Renal cortex interstitium (tissue), 15 donors: ENCODE measurements at places on chromosomes 13 and 19.

DNA sequence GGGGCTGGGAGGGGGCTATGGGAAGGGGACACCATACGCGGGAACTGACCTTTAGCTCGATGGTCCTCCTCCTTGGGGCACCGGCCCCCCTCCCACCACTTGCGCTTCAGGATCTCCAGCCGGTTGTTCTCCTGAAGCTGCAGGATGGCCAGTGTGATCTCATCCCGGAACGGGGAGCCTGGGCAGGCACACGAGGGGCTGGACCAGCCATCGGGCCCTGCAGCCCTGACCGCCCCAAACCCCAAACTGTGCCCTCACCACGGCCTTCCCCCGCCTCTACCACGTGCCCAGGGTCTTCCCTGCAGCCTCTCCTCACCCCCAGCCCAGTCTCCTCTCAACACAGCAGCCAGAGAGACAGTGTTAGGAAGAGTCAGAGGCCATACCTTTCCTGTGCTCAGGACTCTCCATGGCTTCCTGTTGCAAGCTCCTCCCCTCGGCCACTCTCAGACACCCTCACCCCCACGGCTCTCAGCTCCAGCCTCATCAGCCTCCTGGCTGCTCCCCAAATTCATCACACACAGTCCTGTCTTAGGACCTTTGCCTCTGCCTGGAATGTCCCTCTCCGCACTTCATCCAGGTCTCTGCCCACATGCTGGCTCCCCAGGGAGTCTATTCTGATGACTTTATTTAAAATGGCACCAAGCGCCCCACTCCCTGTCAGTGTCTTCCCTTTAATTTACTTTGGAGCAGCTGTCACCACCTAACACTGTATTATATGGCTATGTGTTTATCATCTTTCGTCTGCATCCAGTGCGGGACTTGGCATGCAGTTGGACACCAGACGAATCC is 9.7 kb upstream of the ATP1A3 start:
- no peak for DNase-seq

DNA sequence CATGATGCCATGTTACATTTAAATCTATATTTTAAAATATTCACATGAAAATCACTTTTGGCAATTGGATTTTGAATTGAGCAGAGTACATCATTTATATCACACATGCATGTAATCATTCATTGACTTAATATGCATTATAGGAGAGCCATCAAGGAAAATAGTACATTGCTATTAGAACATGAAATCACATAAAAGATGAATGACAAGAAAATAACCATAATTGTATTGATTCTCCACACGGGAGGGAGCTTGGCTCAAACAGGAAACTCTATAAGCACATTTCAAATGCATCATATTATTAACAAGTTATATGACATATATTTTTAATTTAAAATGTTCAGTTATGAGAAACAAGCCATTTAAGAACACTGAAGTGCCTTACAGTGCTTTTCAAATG is 208.6 kb upstream of the PRR20A start:
- DNase-seq: no peak

GRCh38 chr19:29503140-29503758 is 22.5 kb upstream of the VSTM2B start:
- no peak for DNase-seq

DNA sequence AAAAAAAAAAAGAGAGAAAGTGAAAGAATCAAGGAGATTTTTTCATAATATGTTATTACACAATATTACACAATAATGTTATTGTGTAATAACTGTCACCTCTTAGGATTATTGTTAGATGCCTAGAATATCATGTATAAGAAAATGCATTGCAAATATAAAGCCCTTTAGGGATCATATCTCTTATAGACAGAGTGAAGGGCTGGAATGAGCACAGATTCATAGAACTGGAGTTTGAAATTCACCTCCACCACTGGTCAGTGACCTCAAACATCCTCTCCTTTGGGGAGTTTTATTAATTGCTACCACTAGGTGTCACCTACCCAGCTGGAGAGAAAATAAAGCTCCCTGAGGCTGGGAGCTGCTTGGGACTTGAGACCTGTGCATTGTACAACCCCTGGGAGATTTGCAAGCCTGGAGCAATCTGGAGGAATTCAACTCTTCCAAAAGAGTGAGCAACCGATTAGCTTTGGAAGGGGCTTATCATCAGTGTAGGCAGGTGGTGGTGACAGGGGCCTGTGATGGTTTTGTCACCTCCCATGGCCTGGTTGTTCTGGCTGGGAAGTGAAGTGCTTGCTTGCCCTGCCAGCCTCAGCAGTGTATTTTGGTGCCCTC is 30.3 kb upstream of the FRY start:
- no peak for DNase-seq

DNA sequence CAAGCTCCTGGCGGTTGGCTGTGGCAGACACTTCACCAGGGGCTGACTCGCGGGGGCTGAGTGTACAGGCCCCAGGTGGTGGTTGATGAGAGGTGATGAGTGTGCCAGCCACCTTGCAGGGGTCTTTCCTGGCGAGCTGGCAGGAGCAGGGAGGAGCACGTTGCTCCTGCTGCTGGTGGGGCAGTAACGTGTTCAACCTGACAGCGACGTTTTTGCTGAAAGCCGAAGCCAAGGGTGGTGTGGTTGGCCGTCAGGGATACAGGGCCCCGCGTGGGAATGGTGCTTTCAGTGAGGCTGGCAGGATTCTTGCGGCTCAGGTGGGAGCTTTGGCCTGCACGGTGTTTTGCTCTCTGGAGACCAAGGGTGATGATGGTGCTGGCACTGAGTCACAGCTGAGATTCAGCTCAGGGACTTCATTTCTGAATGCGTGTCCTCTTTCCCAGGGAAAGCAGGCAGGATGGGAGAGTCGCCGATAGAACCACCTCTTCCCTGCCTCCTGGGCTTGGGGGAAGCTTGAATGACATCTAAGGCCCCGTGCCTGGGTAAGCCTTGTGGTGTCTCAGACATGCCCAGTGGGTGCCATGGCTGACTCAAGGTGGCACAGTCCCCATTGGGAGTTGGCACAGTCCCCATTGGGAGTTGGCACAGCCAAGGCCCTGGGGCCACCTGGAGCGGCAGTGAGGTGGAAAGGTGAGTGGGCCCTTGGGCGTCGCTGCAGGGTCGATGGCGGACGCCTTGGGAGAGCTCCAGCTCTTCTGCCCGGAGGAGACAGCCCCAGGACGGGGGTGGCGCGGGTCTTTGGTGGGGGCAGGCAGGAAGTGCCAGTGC is 8.8 kb downstream of the DAZAP1 start:
- DNase-seq: no peak

DNA sequence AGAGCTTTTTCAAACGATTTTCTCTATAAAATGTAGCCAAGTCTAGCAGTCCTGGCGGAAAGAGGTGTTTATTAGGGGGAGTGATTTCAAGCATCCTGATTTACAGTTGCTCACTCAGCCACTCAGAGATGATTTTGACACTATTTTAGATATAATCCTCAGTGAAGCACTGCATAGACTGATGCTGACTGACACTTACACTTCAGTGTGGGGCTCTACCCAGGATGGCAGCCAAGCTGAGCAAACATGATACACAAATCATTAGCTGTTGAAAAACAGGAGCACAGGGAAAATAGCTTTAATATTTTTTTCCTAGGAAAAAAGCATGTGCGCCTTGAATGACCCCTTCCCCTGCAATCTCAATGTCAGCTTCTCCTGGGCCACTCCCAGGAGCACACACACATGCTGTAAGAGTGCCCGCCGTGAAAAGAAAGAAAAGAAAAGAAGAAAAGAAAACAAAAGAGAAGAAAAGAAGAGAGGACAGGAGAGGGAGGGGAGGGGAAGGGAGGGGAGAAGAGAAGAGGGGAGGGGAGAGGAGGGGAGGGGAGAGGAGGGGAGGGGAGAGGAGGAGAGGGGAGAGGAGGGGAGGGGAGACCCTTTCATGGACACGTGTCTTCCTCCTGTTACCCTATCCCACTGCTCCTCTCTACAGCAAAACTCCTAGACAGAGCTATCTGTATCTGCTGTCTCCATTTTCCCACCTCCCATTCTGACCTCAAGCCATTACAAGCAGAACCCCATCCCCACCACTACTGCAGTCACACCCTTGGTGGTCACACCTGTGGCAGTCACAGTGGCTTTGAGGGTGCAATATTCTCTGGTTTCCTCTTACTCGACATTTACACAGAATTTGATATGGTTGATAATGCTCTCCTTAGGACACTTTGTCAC is 36.4 kb downstream of the RCBTB2 start:
- DNase-seq: no peak

- no peak for DNase-seq
Measured at GRCh38 chr19:46428239-46429135, at the start of gene PNMA8C. Gene PNMA8C (minus strand): TSS chr19:46428936. CDS start chr19:46428359, 577 bp downstream.

- DNase-seq: no peak
Measured at GRCh38 chr13:72523593-72523992, 203.8 kb downstream of the MZT1 start.

GRCh38 chr19:28553005-28553404 is 659.9 kb downstream of the UQCRFS1 start:
- DNase-seq: no peak

- DNase-seq: no peak
Measured at GRCh38 chr19:44776402-44777096, 1.1 kb upstream of the CBLC start.

DNA sequence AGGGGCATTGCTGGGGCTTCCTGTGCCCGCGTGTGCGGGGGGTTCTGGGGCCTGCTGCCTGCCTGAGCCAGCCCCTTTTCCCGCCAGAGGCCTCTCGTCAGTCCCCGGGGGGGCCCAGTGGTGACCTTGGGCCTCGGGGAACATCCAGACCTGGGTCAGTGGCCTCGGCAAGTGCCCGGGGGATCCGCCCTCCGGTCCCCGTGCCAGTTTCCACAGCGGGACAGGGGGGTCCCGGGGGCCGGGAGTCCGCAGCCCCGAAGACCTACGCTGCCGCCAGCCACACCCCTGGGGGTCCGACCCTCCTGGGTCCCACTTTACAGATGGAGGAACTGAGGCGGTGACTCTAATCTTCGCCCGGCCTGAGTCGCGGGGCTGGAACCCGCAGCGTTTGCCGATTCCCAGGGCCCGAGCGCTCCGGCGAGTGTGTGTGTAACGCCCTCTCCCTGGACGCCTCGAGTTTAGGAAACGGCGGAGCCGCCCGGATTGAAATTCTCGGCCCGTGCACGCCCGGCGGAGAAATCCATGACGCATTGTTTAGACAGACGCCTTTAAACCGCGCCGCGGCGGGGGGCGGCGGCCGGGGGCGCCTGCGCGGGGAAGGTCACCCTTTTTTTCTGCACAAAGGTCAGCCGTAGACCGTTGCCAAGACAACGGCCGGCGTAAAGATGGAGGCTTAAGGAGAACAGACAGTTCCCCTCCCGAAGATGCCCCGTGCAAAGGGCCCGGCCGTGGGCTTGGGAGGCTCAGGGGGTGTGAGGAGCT is 39.3 kb downstream of the EFNA2 start:
- peak; percentile 35 for DNase-seq

- no peak for DNase-seq
Measured at GRCh38 chr19:7507884-7508283, 8.0 kb upstream of the ZNF358 start.

DNA sequence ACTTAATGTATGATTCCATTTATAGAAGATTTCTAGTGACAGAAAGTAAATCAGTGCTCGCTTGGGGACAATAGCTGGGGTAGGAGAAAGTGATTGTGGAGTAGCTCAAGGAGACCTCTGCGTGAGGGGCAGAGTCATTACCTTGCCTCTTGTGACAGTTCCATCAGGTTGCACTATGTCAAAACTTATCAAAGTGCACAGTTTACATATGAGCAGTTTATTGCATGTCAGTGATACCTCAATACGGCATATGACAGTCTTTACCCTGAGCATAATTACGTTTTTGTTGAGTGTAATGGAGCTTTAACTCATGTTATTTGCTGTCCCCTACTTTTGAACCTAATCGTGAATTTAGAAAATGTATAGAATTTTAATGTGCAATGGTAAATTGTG is 15.0 kb downstream of the ARHGEF7 start:
- DNase-seq: no peak

DNA sequence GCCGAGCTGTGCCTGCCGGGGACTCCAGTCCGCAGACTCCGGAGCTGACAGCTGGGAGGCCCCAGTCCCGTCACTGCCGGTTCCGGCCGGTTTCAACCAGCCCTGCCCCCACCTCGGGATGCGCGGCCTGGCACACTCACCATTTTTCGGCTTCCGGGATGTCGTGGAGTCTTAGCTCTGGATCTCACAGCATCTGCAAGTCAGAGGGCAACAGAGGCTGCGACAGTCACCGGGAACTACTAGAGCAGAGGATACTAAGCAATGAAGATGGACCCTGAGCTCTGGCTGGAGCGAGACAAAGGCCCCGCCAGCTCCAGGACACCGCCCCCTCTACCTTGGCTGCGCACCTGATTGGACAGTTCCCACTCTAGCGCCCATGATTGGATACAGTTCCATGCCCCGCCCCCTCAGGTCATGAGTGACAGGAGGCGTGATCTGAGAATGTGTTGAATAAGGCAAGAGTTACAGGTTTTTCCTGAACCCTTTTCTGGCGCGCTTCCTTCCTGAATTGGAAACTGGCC is at the start of gene ZNF682:
ZNF682 (minus strand) TSS at position 303 of the 521 bp plus-strand sequence; CDS start at position 143, 160 bp downstream.
- peak; percentile 97 for DNase-seq

DNA sequence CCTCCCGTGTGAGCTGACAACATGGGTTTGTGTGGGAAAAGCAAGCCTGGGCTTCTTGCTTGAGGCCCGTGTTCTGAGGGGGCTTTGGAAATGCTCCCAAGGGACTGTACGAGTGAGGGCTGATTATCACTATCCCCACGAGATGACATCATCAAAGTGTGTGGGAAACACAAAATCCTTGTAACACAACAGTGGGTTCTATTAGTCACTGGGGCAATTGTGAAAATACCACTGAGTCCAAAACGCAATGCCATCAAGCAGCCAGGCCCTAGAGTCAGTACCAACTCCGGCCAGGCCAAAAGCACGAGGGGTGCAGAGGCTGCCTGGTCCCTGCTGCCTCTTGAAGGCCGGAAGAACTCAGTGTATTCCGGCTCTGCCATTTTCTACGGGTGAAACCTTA is 29.6 kb downstream of the CAPS start:
- no peak for DNase-seq

GRCh38 chr13:98576200-98576945 is 534 bp downstream of the STK24 start:
- peak; percentile 47 for DNase-seq
